ENCODE measurements at places on chromosomes 3 and 15.

GRCh38 chr3:30747771-30748281 lies 141.4 kb downstream of the TGFBR2 start:
- no peak for DNase-seq

DNA sequence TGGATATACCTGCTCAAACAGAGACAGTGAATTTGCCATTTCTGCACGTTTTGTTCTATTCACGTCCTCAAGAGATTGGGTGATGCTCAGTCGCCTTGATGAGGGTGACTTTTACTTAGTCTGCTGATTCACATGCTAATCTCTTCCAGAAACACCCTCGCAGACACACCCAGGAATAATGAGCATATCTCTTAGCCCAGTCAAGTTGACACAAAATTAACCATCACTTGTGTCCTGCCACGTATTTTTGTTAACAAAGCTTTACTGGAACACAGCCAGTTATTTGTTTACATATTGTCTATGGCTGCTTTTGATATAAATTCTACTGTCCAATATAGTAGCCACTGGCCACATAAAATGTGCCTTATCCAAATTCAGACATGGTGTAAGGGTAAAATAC lies 218.3 kb downstream of the FHIT start:
- no peak for DNase-seq

GRCh38 chr3:112759210-112759609 lies 87.5 kb downstream of the CD200R1L start:
- DNase-seq, result no peak

DNA sequence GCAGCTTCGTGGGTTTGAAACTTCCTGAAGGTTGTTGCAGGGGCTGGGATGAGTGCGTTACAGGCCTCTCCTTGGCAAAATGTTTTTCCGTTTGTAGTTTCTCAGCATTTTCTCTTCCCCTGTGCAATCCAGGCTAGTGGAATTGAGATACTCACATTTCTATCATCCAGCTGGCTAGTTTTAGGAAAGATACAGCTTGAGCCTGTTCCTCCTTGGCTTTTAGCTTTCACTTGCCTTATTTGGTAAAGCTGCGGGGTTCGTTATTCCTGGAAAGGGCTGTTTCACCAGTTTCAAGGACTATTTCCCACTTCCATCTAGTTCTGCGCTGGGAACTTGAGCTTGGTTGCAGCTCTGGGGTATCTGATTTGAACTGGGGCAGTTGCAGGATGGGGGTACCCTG lies 90.3 kb downstream of the ITPR1 start:
- no peak for DNase-seq

- no peak for DNase-seq
These were observed 72.1 kb downstream of the CHAC1 start for GRCh38 chr15:41025393-41025792.

GRCh38 chr3:3110749-3111361 lies 681 bp upstream of the IL5RA start:
- DNase-seq, result no peak

DNA sequence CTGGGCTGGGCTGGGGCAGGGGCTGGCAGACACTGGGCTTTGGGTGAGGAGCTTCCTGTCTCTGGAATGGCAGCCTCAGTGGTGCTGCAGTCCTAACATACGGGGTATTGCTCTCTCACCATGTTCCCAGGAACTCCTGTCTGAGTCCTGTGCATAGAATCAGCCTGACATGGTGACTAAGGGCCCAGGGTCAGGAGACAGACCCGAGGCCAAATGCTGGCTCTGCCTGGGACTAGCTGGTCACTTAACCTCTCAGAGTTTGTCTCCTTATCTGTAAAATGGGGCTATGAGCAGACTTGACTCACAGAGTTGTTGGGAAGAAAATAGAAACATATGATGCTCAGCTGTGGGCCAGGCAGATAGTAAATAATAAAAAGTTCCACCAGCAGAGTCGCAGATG lies 28.3 kb downstream of the PRKCD start:
- DNase-seq, result no peak

GRCh38 chr15:68637767-68638404 lies 59.1 kb downstream of the CORO2B start:
- no peak for DNase-seq

- DNase-seq, result no peak
These were observed 951 bp downstream of the GPR62 start for GRCh38 chr3:51955893-51956770.

DNA sequence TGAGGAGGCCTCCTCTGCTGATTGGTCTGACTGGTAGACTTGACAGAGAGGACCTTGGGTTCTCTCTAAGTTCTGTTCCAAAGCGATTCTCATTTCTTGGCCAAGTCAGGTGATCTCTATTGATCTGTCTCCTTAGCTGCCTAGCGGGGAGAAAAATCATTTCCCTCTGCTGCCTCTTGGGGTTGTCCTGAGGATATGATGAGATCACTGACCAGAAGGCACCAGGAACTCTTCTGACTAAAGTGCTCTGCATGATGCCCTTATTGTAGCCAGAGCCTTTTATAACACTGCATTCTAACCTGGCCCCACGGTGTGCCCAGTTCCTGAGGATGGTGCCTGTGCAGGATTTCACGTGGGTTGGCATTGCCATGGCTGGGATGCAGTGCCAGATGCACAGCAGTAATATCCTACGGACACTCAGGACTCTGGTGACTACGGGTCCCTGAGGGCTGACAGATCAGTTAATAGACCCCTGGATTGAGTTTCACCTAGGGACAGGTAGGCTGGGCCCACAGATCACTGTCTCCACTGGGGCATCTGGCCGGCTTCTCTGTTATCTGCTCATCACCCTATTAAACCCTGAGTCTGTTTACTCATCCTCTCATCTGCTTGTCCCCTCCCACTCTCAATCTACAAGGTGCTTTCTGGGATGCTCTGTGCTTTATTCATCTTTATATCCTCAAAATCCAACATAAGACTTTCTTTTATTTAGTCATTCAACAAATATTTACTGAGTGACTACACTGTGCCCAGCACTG lies 3.9 kb upstream of the HEG1 start:
- no peak for DNase-seq

DNA sequence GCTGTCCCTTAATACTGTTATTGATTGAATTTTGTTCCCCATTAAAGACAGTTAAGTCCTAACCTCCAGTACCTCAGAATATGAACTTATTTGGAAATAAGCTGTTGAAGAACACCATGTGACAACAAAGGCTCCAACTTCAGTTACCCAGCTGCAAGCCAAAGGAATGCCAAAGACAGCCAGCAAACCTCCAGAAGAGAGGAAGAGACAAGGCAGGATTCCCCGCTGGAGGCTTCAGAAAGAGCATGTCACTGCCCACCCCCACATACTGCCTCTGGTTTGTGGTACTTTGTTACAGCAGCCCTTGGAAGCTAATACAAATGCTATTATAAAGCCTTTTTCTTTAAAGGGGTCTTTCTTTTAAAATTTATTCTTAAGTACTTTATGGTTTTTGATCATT lies 18.4 kb upstream of the NEK10 start:
- DNase-seq, result no peak

- no peak for DNase-seq
These were observed 18.4 kb downstream of the SPATA12 start for GRCh38 chr3:57078635-57079473.

DNA sequence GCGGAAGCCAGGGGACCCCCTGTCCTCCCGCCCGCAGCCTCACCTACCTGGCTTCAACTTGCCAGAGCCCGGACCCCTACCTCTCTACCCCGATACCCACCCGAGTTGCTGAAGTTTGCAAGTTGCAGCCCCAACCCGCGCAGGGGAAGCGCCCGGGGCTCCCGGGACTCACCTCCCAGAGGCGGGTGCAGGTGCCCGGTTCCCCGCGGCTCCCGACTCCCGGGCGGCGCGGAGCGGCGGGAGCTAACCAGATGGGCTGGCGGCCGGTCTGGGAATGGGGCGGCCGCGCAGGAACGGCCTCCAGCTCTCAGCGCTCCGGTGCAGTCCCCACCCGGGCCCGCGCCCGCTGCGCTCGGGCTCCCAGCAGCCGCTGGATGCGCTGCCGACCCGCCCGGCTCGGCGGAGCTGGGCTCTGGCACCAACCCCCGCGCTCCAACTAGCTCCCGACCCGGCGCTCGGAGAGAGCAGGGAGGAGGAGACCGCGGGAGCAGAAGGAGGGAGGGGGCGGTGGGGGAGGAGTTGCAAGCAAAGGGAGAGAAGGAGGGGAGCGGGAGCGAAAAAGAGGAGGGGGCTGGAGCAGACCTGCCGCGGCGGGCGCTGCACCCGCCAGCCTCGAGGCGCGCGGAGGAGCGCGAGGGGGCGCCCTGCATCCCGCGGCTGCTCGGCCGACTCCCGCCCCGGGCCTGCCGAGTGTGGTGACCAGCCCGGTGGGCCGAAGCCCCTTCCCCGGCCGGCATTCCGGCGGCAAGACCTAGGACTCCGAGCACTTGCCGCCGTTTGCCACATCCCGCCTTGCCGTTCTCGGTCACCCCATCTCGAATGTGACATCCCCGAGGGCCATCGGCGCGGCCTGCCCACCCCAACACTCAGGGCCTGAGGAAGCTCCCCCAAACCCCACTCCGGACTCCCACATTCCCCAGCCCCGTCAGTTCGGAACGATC lies at the start of gene SEMA5B:
Gene SEMA5B (minus strand): TSS at position 472 of the 941 bp plus-strand sequence. CDS start 66,500 bp downstream, outside the sequence.
- DNase-seq, result no peak

DNA sequence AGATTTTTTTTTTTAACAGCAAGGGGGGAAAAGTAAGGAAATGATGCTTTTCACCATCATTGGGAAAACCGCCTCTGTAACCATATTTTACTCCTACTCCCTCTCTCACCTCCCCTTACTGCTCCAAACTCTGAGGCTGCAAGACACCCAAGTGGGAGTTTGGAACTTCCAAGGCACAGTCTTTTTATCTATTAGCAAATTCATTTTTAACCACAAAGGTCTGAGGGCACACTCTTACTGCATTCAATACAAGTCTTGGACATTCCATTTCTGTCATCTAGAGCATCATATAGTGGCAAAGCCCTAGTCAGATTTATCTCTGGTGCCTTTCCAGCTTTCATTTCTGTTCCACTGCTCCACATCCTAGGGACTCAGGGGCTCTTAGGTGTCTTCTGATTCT lies 13.2 kb downstream of the FAM162A start:
- DNase-seq, result no peak

DNA sequence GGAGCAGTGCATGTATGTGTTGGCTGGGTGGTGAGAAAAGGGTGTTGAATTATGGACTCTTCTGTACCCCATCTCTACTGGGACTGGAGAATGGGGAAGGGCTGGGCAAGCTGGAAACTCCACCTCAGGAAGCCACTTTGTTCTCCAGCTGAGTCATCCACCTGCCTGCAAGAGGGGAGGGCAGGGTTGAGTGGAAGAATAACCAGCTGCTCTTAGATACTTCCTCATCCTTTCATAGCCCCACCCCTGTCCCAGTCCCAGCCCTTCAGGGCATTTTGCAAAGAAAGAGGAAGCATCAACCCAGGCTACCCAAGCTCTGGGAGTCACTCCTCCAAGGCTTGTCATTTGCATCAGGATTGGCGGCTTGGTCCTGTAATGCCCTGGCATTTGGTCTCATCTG lies 33.1 kb downstream of the RAB11A start:
- no peak for DNase-seq

DNA sequence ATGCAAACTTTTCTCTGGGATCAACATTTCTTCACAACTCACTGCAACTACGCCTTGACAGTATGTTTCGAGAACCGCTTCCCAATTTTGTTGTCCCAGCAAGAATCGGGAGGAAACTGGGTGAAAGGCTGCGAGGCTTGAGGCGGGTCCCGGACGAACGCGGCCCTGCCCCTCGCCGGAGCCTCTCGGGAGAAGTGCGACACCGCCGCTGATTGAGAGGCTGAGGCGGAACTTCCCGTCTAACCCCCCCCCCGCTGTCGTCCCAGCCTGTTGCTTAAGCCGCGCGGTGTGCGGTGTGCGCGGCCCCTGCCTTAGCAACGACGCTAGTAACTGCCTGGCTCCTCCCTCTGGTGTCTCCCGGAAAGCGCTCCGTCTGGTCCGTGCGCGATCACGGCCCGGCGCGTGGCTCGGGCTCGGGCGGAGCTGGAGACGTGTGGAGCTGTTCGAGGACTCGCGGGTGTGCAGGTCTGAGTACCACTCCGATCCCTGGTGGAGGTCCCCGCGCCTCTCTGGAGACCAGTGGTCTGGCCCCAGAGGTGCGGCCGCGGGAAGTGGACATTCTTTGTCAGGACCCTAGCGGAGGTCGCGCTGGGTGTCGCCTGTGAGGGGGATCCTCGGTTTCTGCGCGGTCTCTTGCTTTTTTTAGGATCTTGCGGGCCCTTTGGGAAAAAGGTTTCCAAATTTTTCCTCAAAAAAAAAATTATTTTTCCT lies at the start of the genes DTWD1 and FAM227B:
Gene DTWD1 (plus strand): TSS at position 391 of the 711 bp plus-strand sequence. CDS start 4,120 bp downstream, outside the sequence.
Gene FAM227B (minus strand): TSS at position 161 of the 711 bp plus-strand sequence. CDS start 5,647 bp downstream, outside the sequence.
- DNase-seq, result peak; percentile 92

GRCh38 chr3:32667072-32667582 lies 17.9 kb upstream of the CNOT10 start:
- no peak for DNase-seq

DNA sequence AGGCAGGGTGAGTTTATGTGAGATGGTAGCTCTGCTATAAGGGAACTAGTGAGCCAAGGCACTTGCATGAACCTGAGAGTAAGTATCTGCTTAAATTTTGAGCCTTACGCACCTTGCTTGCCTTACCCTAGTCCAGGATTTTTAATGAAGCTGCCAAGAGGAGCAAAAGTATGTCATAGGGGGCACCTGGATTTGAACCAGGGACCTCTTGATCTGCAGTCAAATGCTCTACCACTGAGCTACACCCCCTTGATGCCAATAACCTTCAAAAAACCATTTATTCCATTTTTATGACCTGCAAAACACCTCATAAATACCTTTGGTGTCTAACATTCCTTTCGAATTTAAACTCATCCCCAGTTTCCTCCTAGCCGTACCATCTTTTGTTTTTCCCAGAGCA lies 88.3 kb upstream of the ACP3 start:
- no peak for DNase-seq

DNA sequence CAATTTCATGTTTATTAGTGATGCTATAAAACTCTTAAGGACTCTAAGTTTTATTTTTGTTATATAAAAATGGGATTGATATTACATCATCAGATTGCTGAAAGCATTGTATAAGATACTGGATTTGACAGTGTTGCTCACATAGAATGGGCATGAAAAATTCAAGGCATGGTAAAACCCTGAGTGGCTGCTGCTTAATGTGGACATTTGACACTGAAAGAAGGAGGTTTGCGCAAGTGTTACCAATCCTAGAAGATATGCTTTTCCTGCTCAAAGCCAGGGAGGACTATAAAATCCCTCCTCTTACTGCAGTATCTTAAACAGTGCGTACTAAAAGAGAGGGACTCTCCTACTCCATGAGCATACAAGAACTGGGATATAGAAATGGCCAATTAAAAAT lies 65.8 kb upstream of the PTX3 start:
- no peak for DNase-seq

DNA sequence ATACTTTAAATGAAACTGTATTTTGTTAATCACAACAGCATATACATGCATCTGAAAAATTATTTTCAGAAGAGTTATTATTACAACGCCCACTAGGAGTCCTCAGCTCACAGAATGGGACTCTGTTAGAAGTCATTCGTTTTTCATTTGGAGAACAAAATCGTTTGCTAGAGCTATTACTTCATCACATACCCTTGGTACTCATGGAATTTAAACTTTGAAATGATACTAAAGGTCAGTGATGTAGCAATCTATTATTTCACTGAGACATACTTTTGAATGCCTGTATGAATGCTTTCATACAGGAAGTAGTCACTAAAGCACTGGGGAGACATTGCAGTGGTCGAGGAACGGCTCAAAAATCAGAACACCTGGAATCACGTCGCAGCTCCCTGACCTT lies 198.1 kb downstream of the MBNL1 start:
- no peak for DNase-seq

All from stimulated activated naive CD4-positive, alpha-beta T cell treated with Interleukin-2 at 50 U/mL for 16 hours (primary cell).